ENCODE measurements at places on chromosomes 3 and 15. TPM values are rescaled to one million over a fixed set of nuclear protein-coding genes. Genes with fewer than 3 reads are reported as not detected.

ANKUB1 gene
- not detected for total RNA-seq

TMCO5A gene
- not detected for total RNA-seq

TM4SF18 gene
- total RNA-seq = not detected

DBR1 gene
- 25.6 TPM for total RNA-seq

GRCh38 chr15:77470235-77470634, 49.5 kb downstream of the HMG20A start:
- no peak for DNase-seq
- peaks cover 5% of the 10 kb centered on the region for H3K4me1 ChIP-seq
- no peaks in the 10 kb centered on the region for H3K27me3 ChIP-seq

DNA sequence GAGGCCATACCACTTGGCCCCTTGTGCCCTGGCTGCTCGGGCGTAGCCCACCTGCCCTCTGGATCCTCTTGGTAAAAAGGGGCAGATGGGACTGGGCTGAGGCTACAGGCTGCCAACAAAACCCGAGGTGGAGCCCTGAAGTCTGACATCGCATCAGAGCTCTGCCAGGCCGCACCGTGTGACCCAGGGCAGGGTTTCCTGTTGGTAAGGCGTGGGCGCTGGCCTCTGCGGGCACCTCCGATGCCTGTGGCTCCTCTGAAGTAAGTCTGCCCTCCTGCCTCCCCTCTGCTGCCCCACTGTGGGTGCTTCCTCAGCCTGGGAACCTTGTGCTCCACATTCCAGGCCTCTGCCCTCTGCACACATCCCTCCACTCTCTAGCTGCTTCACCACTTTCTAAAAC, 8.9 kb downstream of the CHDH start:
- peaks cover 6% of the 10 kb centered on the region for H3K4me1 ChIP-seq
- no peaks in the 10 kb centered on the region for H3K36me3 ChIP-seq
- H3K27me3 ChIP-seq = no peaks in the 10 kb centered on the region
- DNase-seq = no peak
- H3K4me3 ChIP-seq = no peak overlapping the region

DNA sequence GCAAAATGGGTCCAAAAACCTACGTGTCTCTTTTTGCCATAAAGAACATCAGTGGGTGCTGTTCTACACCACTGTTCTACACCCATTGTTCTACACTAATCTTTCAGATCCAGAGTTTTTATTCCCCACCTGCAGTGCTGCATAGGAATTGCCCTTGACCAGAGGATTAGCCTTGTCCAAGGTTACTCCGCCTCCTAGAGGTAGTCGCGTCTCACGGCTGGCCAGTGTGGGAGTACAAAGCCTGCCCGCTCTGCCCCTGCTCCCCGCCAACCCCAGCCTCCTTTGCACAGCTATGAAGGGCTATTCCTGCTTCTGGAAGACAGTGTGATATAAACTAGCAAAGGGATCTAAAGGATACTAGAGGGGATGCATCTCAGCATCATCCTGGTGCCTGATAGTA, 222.1 kb upstream of the LMCD1 start:
- no peaks in the 10 kb centered on the region for H3K36me3 ChIP-seq
- no peak overlapping the region for H3K4me3 ChIP-seq
- no peaks in the 10 kb centered on the region for H3K27me3 ChIP-seq
- DNase-seq = no peak
- peak overlapping the region; percentile 13 for H3K27ac ChIP-seq

DNA sequence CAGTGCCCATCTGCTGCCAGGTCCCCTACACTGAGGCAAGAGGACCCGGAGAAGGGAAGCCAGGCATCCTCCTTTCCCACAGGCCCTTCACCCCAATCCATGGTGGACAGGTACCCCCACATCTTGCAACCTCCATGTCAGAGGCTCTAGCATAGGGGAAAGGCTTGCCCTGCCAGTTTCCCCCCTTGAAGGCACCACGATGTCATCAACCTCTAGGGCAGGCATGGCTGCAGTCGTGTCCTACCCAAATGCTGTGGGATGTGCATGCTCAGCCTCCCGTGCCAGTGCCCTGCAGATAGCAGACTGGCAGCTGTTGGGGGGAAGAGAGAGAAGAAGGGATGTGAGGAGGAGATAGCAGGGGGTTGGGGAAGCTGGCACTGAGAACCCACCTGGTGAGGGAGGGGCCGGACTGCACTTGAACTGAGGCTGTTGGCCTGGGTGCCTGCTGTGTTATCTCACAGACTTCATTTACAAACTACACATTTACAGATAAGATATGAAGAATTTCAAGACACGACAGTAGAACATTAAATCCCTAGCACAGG, 197.5 kb downstream of the ADAMTS9 start:
- H3K4me1 ChIP-seq = peaks cover 47% of the 10 kb centered on the region
- no peak overlapping the region for H3K4me3 ChIP-seq
- no peak overlapping the region for H3K27ac ChIP-seq

GRCh38 chr3:18112674-18113375, 312.3 kb downstream of the SATB1 start:
- no peaks in the 10 kb centered on the region for H3K27me3 ChIP-seq
- no peak overlapping the region for H3K4me3 ChIP-seq
- no peak overlapping the region for H3K27ac ChIP-seq

ADIPOQ gene
- total RNA-seq = not detected

DNA sequence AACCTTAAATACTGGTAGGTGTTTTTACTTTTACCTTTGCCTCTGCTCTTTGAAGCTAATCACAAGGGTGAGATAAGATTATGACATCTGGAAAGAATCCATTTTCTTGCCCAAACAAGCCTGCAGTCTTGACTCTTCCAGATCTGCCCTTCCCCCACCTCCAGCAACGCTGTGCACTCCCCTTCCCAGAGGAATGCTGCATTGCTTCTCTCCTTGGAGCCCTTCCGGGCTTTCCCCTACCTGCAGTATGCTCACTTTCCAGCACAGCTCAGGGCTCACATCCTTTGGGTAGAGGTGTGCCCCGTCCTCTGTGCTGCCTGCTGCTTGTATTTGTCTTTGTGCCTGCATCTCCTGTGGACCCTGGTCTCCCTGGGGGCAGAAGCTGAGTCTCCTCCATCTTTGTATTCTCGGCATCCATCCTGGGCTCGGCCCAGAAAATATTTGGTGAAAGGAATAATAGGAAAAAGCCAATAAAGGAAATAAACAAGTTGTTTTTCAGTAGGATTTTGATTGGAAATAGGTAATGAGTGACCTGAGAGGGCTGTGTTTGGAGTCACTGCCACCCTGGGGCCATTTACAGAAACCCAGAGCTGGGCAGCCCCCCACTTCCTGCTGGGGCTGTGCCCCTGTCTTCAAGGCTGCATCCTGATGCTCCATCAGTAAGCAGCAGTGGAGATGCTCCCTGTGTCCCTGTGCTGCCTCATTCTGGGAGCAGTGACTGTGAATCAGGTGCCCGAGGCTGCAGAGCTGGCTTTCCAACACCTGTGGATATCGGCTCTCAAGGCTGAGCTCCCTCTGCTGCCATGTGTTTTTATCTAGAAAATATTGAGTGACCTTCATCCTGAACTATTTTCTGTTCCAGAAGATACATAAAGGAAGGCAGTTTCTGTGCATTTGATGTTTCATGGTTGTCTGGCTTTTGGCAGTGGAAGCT, 117.5 kb downstream of the EEFSEC start:
- DNase-seq = no peak
- H3K27me3 ChIP-seq = no peaks in the 10 kb centered on the region
- H3K36me3 ChIP-seq = no peaks in the 10 kb centered on the region
- peaks cover 6% of the 10 kb centered on the region for H3K4me1 ChIP-seq
- no peak overlapping the region for H3K27ac ChIP-seq
